ENCODE measurements at places on chromosomes 2 and 18.

- DNase-seq = no peak
Observed at GRCh38 chr2:110780461-110780860, 48.1 kb downstream of the ACOXL start.

GRCh38 chr2:47072018-47072691, 83.0 kb downstream of the STPG4 start:
- peak; percentile 68 for DNase-seq

GRCh38 chr2:75379476-75380210, 180.3 kb upstream of the TACR1 start:
- DNase-seq = no peak

GRCh38 chr18:26183395-26184112, 42.7 kb upstream of the TAF4B start:
- peak; percentile 9 for DNase-seq

DNA sequence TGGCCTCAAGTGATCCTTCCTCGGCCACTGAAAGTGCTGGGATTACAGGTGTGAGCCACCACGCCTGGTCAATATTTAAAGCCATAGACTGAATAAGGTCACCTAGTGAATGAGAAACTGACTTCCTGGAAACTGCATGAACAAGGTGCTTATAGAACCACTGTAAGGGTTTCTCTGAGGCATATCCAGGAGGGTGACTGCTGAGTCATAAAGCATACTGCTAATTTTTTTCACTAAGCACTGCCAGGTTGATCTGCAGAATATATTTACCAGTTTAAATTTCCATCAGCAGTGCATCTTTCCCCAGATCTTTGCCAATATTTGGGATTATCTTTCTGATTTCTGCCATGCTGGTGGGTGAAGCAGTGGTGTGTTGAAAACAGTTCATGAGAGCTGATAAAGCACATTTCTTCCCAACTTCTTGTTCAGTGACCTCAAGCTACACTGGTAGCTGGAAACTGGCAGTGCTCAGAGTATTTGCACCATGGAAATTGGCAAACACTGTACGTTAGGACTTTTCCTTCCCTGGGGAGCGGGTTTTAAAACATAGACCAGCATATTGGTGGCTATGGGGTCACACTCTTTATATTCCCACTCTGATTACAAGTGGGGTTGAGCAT, 4.2 kb upstream of the CLIP4 start:
- no peak for DNase-seq

DNA sequence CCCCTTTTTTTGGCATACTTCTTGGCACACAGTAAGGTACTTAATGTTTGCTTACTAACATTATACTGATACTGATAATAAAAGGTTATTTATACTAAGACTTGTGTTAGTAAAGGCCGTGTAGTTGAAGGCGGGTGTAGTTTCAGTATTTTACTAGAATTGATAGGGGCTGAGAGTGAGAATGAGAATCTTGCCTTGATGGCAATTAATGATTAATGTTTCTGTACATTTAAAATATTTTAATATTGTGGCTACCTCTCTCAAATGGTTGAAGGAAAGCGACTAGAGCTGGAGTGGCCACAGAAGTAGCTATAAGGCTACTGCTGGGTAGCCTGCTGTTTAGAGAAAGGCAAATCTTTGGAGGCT, 29.3 kb downstream of the PELI1 start:
- DNase-seq = no peak

GRCh38 chr18:40407909-40408308, 1547.1 kb upstream of the PIK3C3 start:
- peak; percentile 13 for DNase-seq

DNA sequence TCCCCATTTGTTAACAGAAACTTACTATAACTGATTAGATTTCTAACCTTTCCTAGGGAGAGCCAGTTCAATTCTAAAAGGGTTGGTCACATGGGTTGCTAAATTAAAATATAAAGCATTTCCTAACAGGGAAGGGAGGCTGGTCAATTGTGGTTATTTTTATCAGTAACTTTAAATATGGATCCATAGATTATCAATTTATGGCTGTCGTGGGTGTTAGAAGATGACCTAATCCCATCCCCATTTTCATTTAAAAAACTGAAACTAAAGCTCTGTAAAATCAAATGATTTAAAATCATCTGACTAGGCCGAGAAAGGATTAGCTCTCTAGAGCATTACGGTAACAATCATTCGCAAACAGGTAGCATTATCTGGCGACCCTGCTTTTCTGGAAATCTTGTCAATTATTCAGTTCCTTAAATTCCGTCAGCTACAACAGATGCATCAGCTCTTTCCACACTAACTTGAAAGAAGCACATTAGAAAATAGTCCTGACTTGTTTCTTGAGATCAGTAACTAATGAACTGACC, 953 bp upstream of the HNRNPA3 start:
- DNase-seq = no peak

GRCh38 chr2:205680067-205680466, 2.2 kb upstream of the NRP2 start:
- peak; percentile 68 for DNase-seq

- DNase-seq = no peak
Observed at GRCh38 chr2:14220101-14220500, 412.4 kb upstream of the LRATD1 start.

DNA sequence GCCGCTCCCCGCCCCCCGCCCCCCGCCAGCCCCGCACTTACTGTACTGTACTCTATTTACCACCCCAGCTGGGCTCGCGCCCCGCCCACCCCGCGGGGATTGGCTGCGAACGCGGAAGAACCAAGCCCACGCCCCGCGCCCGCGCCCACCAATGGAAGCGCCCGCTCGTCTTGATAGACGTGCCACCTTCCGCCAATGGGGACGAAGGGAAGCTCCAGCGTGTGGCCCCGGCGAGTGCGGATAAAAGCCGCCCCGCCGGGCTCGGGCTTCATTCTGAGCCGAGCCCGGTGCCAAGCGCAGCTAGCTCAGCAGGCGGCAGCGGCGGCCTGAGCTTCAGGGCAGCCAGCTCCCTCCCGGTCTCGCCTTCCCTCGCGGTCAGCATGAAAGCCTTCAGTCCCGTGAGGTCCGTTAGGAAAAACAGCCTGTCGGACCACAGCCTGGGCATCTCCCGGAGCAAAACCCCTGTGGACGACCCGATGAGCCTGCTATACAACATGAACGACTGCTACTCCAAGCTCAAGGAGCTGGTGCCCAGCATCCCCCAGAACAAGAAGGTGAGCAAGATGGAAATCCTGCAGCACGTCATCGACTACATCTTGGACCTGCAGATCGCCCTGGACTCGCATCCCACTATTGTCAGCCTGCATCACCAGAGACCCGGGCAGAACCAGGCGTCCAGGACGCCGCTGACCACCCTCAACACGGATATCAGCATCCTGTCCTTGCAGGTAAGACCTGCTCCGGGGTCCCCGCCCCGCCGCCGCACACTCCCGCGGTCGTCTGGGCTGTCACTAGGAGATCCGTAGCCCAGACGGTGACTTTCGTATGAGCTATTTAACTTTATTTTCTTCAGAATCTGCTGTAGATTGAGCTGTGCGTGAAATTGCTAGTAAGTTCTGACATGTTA, at the start of gene ID2:
Gene ID2, plus strand, starts transcription at position 271 of the 907 bp plus-strand sequence. Its CDS starts 110 bp downstream, at position 381.
- DNase-seq = peak; percentile 99

- DNase-seq = no peak
Observed at GRCh38 chr18:58911241-58911640, 46.6 kb downstream of the ZNF532 start.

All from right lung (tissue), 10 donors.